ENCODE measurements at places on chromosomes 4 and X.

- DNase-seq: no peak
Observed at GRCh38 chr4:144113546-144113945, 27.0 kb downstream of the GYPA start.

- no peak for DNase-seq
Observed at GRCh38 chrX:34144246-34144645, 12.1 kb upstream of the FAM47A start.

DNA sequence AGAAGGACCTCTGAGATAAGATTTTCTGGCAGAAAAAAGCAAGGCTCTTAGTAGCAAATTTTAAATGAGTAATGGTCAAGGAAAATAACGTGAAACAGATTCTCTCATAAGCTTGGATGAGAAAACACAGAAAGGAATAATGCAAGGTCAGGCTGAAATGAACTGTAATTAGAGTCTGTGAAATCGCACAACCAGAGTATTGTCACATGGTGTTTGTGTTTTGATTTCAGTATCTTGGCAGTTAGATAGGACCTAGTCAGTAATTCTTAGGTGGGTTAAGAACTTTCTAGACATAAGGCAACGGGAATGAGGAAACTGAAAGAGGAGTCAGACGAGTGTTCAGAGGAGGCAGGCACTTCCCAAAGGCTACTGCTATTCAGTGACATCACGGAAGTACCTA is 34.6 kb downstream of the LIMCH1 start:
- DNase-seq: no peak

DNA sequence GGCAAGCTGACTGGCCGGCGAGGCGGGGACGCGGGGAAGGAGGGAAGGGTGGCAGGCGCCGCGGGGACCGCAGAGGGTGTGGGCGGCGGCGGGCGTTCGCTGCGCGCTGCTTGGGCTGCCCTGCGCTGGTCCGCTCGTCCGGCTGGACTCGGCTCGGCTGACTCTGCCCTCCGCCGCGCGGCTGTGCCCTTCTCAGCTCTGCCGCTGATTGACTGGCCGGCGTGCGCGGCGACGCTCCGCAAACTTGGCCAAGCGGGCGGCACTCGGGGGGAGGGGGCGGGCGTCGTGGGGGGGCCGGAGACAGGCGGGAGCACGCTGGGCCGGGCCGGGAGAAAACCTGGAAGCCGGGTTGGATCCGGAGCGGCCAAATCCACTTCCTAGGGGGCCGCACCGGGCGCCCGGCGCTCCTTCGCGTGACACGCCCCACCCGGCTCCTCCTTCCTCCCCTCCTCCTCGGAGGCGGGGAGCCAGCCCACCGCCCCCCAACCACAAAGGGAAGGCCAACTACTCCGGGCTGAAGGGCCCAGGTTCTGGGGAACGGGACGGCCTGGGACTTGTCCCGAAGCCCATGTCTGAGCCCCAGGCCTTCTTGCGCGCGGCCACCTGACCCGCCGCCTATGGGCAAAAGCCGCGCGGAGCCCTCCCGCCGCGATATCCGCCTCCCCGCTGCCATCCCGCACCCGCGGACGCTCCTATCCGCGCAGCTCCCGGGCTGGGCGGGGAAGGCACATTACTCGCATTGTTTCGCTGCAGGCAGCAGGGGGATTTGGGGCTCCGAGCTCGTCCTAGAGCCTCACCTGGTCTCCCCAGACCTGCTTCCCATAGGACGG is at the start of gene GPC4:
GPC4 (minus strand) TSS at position 214 of the 830 bp plus-strand sequence. CDS start 524 bp downstream, outside the sequence.
- no peak for DNase-seq

GRCh38 chr4:74072739-74073138 is 26.3 kb downstream of the CXCL2 start:
- DNase-seq: no peak

GRCh38 chr4:186622788-186623464 is 67.6 kb upstream of the MTNR1A start:
- peak; percentile 30 for DNase-seq

DNA sequence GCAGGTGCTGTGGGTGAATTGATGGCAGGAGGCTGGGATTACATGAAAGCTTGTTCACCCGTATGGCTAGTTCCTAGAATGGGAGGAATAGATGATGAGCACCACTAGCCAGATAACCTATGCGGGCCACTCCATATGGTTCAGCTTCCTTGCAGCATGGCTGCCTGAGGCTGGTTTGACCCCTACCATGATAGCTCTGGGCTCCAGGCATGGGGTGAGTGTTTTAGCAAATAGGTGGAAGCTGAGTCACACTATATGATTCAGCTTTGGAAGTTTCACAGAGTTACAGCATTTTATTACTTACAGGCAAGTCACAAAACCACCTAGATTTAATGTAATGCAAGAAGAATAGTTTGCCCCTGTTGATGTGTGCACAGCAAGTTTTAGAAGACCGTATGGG is 603.2 kb downstream of the STIM2 start:
- DNase-seq: peak; percentile 40

- no peak for DNase-seq
Observed at GRCh38 chrX:25925946-25926345, 212.2 kb upstream of the MAGEB18 start.

DNA sequence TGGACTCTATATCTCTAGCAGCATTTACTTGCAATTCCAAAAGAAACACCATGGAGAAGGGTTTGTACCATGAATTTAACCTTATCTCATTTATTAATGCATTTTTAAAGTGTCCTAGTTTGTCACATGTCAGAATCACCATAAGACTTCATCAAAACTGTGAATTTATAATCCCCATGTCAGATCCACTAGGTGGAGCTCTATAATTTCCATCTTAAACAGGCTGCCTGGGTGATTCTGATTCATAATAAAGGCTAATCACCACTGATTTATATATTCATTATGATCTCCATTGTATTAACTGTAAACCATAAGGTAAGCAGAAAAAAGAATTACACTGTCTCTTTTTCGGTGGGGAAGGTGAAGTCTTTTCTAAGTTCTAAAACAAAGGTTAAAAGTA is 4.0 kb downstream of the TCEAL2 start:
- DNase-seq: peak; percentile 2

GRCh38 chr4:75547647-75548387 is 8.0 kb upstream of the ODAPH start:
- no peak for DNase-seq

DNA sequence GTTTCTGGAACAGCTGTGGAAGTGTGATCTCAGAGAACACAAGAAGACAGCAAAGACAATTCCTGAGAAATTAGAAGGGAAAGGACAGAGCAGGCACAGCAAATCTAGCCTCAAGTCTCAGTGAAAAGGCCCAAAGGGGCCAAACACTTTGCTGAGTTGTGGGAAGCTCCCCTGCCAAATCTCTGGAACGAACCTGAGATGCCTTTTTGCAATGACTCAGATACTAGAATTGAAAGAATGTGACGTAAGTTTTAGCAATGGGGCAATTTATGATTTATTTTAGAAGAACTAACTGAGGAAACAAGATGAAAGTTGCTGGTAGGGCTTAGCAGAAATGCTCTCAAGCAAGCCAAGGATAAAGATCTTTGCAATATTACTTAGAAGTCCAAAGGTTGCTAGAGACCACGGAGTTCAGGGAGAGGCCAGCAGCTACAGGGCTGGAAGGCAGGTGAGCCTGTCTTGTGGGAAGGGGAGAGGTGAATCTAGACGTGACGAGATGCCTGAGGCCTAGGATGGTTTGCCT is 92.8 kb downstream of the AMELX start:
- DNase-seq: peak; percentile 1

GRCh38 chrX:127596882-127597281 is 455.3 kb downstream of the ACTRT1 start:
- no peak for DNase-seq

GRCh38 chrX:105098201-105098600 is 122.3 kb downstream of the TEX13A start:
- DNase-seq: no peak

- no peak for DNase-seq
Observed at GRCh38 chr4:166481739-166482138, 608.7 kb downstream of the TLL1 start.

DNA sequence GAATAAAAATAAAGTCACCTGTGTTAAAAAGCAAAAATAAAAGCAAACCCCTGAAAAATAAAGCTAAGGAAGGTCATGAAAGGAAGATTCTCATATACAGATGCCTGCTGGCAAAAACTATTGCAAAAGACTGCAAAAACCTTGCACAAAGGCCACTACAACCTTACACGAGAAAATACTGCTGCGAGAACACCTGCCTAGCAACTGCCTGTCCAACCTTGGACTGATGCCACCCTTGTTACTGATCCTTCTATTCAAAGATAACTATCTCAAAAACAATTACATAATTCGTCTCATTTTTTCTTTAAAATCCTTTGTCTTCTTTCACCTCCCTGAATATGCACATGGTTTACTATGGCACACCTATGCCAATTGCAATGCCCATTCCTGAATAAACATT is 49.6 kb downstream of the SLC2A9 start:
- no peak for DNase-seq

GRCh38 chr4:37767546-37767945 is 58.9 kb upstream of the PGM2 start:
- DNase-seq: peak; percentile 28

DNA sequence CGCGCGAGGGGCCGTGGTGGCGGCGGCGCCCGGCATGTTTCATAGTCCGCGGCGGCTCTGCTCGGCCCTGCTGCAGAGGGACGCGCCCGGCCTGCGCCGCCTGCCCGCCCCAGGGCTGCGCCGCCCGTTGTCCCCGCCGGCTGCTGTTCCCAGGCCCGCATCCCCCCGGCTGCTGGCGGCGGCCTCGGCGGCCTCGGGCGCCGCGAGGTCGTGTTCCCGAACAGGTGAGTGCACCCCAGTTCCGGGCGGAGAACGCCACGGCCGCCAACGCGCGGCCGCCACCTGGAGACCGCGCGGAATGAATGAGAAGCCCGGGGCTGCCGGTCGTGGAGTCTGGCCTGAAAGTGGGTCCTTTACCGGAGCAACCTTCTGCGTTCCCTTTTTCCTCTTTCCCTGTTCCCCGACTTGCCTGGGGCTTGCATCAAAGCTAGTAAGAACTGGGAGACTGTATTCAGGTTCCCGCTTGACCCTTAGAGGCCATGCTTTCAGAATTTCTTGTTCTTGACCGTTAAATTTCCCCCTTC is 429 bp downstream of the NOCT start:
- peak; percentile 30 for DNase-seq

- DNase-seq: no peak
Observed at GRCh38 chr4:157918036-157918832, 254.6 kb downstream of the GASK1B start.

All from RWPE1 (cell line).